ENCODE measurements at places on chromosomes 12 and 14.

DNA sequence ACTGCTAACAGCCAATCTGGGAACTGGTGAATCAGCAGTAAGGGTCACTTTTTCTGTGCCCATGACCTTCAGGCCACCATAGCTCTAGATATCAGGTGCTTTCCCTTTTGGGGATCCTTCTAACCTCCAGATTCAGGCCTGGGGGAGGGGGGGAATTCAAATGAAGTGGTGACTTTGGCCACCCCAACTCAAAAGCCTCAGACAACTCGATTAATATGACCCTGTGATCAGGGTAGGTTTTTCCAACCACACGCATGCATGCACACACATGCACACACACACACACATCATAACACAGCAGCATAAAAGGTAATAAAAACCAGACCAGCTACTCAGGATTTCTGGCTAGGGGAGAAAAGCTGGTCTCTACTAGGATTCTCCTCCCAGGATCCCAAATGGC, 5.3 kb downstream of the TBX3 start:
- DNase-seq: no peak

DNA sequence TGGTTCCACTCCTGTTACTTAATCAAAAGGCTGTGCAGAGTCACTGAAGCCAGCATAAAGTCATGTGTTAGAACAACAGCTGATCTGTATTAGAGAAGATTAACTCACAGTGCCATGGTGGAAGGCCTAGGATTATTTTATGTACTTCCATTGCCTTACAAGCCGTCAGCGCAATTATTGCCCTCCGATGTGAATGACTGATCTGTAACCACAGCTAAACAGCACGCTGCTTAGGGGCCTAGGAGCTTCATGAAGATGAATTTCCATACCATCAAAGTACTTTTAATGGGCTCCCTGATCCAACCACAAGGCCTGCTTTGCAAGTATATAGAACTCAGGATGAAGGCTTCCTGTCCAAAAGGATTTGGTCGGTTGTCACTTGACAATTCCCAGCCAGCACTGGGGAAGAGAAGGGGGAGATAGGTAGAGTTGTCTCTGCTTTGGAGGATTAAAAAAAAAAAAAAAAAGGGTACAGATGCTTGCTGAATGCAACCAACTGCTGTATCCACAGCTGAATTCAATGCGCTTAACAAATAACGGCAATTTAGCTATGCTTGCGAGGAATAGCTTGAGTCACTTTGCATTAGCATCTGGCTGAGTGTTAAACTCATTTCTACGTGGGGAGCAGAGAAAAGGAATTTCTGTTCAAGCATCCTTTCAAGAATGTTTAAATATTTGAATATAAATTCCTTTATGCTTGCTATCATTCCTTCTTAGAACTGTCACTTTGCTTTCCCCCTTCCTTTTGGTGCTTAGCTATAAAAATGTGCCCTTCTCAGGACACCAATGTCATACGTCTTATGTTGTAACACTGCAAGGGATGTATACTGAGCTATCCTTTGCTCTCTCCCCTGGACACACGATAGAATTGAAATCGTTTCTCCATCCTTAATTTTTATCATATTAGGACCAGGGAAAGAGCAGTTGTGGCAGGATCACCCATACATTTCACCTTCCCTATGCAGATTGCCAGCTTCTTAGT, 387.8 kb downstream of the SOX5 start:
- DNase-seq: no peak

DNA sequence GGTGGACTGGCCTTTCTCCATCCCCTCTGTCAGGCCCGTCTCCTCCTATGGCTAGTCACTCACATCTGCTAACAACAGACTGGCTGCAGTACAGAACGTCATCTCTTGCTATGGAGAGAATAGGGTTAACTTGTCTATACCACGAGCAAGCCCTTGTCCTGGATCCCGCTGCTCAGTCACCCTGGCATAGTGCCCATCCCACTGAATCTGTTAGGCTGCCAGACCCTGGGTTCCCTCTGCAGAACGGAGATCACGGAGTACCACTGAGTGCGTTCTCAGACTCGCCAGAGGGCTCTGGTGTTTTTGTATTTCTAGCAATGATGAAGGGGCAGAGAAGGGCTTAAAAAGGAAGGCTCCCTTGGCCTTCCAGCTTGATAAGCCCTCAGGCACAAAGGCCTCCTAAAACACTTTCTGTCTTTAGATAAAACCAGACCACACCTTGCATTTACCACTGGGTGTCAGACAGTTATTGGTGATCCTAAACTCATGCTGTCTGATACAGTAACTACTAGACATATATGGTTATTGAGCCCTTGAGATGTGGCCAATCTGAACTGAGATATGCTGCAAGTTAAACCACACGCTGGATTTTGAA, 6.3 kb upstream of the NRIP2 start:
- DNase-seq: no peak

- no peak for DNase-seq
Observed at GRCh38 chr12:100184549-100185145, 16.0 kb upstream of the ACTR6 start.

- DNase-seq: no peak
Observed at GRCh38 chr12:43143278-43143677, 408.7 kb downstream of the ADAMTS20 start.

- DNase-seq: no peak
Observed at GRCh38 chr12:118783703-118784102, 197.6 kb upstream of the SRRM4 start.

DNA sequence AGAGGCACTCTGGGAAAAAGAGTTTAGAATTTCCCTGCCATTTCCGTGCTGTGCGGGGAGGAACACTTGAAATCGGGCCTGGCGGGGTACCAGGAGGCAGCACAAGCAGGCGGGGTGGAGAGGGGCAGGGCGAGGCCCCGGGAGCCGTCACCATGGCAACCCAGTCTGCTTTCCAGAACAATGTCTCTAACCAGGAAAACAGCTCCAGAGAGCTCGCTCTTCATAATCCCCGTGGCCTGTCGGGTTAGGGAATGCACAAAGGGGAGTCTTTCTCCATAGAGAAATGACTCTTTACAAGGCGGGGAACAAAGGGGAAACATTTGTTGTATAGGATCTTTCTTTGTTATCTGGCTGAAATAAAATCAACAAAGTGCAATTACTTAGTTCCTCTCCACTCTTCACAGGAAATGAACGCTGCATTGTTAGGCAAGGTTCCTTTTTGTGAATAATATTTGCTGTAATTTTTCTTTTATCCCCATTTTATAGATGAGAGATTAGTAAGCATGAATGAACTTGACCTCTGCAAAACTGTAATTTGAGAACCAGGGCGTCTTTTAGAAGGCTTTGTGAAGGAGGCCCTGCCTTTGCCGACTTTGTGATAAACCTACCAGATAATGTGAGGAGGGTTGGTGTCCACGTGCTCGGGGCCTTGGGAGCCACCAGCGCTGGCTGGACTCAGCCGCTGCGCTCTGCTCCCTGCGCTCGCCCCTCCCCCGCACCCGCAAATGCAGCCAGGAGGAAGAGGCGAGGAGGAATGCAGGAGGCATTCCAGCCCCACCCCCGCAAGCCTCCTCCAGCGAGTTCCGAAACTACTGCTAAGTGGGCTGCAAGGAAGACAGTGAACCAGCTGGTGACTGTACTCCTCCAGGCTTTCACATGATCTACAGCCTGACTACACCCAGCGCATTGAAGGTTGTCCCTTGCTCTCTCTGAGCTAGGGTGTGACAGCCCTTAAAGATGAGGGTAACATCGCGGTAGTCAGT, 105.2 kb upstream of the ATF7IP start:
- no peak for DNase-seq

DNA sequence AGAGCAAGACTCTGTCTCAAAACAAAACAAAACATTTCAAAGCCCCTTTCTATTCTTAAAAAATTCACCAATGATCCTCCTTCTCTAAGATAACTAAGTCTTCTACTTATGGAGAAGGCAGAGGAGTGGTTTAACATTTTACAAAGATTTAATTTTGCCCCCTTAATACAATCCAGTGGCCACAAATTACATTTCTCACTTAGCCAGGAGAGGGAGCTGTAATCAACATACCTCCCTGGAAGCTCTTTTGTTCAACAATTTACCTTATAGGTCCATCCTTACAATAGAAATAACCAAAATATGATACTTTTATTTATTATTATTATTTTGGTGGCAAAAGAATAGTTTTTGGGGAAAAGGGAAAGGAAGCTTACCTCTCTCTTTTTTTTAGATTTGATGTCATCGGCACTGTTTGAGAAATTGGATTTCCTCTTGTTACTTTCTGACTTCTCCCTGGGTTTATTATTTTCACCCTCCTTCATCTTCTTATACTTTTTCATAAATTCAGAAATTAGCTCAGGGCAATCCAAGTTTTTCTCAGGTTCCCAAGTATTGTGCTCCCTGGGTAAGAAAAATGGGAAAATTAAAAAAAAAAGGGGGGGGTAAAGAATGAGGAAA, 28.1 kb downstream of the CBX5 start:
- DNase-seq: no peak

DNA sequence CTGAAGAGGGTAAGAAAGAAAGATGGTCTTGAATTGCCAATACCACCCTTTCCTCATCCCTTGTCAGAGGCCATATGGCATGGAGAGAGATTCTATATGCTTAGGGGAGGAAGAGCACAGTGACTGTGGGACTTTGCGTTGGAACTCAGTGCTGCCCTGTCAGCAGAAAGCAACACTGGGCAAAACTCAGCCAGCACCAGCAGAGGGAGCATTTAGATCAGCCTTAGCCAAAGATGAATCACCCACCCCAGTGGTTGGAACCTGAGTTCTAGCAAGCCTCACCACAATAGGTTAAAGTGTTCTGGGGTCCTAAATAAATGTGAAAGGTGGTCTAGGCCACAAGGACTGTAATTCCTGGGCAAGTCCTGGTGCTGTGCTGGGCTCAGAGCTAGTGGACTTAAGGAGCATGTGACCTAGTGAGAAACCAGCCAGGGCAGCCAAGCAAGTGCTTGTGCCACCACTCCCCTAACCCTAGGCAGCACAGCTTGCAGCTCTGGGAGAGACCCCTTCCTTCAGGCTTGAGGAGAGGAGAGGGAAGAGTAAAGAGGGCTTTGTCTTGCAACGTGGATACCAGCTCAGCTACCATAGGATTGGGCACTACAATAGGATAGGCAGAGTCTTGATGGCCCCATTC, 11.4 kb upstream of the BCAT1 start:
- no peak for DNase-seq

DNA sequence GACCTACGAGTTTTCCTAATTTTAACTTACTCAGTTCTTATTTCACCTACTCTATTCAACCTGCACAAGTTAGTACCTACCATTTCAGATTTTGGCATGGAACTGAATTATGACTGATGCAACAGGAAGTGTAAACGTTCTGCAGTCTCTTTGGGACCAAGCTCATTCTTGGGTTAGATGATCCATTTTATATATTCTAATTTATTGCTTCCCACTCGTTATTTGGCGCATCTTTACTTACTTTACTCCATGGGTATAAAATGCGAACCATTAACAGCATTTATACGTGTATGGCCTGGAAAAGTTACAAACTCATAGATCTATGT, 1.0 kb upstream of the EML1 start:
- no peak for DNase-seq

GRCh38 chr12:111887926-111888745, 46.1 kb downstream of the MAPKAPK5 start:
- no peak for DNase-seq

DNA sequence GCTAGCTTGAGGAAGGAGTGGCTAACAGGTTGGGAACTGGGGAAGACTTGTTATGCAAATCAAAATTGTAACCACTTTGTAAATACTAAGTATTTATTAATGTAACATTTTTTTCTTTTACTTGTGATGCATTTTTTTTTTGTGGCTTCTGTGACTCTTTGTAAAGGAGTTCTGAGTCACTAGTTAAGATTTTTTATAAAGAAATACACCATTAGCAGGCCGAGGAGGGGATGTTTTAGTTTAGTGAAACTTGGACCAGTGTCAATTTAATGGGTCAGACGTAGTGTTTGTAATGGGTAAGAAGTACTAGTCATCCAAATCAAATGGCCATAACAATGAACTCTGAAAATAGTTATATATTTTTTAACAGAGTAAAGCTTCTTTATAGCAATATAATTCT, 43.1 kb downstream of the AKAP6 start:
- DNase-seq: no peak

DNA sequence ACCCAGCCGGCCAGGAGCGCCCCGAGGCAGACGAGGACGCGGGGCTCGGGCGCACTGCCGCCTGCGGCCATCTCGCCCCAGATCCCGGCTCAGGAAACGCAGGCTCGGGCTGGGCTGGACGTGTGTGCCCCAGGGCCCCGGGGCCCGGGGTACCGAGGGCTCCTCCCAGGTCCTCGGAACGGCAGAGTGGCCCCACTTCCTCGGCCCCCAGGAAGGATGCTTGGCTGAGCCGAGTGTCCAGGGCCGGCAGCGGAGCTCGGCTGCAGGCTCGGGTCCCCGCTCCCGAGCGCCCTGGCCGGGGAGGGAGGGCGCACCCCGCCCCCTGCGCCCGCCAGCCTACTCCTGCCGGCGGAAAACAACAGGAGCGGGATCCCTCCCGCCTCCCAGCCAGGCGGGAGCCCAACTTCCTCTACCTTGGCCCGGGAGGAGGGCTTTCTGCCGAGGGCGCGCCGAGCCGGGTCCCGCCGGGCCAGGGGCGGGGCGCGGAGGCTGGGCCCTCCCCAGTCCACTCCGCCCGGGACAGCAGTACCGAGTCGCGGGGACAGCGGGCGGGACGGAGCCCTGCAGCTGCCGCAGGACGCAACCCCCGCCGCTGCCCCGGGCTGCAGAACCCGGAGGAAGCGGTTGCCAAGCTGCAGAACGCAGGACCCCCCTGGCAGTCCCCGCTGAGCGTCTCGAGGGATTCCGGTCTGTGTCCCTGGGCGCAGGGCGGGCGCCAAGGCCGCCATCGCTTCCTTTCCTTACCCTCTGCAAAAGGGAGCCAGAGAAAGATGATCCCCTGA, at the start of gene VSIG10:
VSIG10 (minus strand) TSS at position 411 of the 782 bp plus-strand sequence; CDS start at position 71, 340 bp downstream.
- no peak for DNase-seq

- no peak for DNase-seq
Observed at GRCh38 chr14:29536886-29537511, 390.6 kb downstream of the PRKD1 start.

DNA sequence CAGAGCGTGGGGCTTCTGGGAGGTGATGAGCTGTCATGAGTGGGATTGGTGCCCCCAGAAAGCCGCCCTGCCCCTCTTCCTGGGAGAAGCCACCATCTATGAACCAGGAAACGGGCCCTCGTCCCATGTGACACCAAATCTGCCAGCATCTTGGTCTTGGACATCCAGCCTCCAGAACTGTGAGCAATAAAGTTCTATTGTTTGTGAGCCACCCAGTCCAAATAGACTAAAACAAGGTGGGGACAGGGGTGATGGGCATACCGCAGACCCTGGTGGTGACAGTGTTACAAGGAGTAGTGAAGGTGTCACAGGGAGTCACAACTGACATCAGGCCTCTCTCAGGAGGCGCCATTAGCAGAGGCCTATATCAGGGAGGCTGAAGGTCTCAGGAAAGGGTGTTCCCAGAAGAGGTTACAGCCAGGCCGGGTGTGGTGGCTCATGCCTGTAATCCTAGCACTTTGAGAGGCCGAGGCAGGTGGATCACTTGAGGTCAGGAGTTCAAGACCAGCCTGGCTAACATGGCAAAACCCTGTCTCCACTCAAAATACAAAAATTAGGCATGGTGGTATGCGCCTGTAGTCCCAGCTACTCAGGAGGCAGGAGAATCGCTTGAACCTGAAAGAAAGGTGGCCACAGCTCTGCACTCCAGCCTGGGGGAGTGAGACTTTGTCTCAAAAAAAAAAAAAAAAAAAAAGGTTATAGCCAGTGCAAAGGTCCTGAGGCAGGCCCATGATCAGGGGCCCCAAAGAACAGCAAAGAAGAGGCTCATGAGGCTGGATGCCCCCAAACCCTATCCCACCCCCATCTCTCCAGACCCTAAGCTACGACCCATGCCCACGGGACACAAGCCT, 53.0 kb downstream of the NCOR2 start:
- DNase-seq: no peak

Measured in cerebellar nuclear complex (tissue), 1 donor.